ENCODE measurements at places on chromosomes 16 and 17. TPM values are rescaled to one million over a fixed set of nuclear protein-coding genes. Genes with fewer than 3 reads are reported as not detected.

The SLFN13 gene
- total RNA-seq = 1.6 TPM

The SEPHS2 gene
- 199 TPM for total RNA-seq

The CIITA gene
- 1.7 TPM for total RNA-seq

GRCh38 chr16:11003141-11003540 lies 58.8 kb downstream of the CLEC16A start:
- no peak for DNase-seq

DNA sequence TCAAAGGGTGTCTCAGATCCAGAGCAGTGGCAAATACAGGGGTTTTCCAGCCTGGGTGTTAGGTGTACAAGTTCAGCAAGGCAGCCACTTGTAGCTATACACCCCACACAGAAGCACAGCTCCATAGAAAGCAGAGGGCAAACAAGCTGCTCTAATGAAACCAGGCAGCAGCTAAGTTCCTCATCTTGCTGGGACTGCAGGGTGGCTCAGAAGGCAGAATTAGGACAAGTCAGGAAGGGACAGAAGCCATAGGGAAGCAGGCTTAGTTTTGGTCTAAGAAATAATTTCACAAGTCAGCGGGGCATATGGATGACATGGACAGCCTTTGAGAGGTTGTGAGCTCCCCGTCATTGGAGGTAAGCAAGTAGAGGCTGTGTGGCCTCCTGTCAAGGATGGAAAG lies 23.7 kb downstream of the CNGB1 start:
- no peak for DNase-seq

- DNase-seq = no peak
These were observed 1.5 kb downstream of the NDRG4 start for GRCh38 chr16:58501242-58502131.

GRCh38 chr16:54577651-54578128 lies 291.1 kb upstream of the IRX3 start:
- DNase-seq = no peak

All from left lobe of liver (tissue), 2 donors.